GM18507 (cell line): ENCODE measurements at places on chromosomes 4 and X.
A peak's percentile ranks its signal among the peaks of the same experiment; 100 is the strongest.

DNA sequence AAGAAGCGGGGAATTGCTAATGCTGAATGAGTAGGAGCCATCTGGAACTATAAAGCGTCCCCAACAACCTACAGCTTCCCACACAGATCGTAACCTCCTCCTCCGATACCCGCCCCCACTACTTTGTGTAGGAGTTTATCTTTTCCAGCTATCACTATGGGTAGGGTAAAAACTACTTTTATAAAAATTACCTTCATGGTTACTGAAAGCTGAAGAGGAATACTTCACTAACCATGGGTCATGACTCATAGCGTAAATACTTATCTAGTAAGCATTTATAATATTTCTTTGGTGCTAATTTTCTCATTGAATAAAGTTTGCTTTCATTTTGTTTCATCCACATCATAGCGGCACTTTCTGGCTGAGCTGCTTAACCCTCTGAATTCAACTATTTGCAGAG lies 79.4 kb upstream of the TNIP3 start:
- DNase-seq: no peak

DNA sequence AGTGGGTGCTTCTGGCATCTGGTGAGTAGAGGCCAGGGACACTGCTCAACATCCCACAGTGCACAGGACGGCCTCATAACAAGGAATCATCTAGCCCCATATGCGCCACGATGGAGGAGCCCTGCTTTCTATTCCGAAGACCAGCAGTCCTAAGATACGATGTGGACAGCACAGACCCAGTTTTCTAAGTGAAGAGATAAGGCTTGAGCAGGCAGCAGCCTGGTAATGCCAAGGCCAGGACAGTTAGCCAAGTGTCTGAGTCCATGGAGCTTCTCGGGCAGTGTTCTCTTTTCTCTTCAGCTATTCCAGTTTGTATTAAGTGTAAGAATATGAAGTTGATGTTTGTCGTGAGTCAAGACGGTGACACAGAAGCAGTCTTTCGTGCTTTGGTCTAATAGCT lies 112.7 kb downstream of the TBL1X start:
- DNase-seq: no peak

- no peak for DNase-seq
Observed at GRCh38 chr4:2135083-2135482, 76.0 kb downstream of the NAT8L start.

GRCh38 chr4:78308517-78308916 lies 243.1 kb upstream of the ANXA3 start:
- DNase-seq: no peak

DNA sequence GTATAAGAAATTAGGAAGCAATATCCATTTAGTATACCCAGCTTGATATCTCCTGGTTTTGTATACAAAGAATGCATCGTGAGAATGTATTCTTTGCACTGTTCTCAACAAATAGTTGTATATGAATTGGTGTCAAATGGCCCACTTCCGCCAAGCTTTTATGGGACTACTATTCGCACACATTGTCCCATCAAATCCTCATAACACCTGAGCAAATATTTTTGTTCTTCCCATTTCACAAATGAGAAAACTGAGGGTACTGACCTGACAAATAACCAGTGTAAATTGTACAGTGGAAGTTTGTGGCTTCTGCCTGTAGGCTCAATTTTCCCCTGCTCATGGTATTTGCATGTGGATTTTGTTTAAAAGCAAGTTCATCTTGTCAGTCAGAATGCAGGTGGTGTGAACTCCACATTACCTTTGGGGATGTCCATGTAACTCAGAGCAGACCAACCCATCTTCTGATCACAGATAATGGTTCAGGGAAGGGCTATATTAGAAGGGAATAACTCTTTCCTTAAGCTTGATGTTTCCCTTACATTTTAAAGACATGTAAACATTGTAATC lies 51.5 kb upstream of the FAM241A start:
- no peak for DNase-seq

- DNase-seq: no peak
Observed at GRCh38 chr4:60396341-60397049, 803.6 kb upstream of the ADGRL3 start.

- no peak for DNase-seq
Observed at GRCh38 chrX:906586-906985, 276.0 kb downstream of the SHOX start.

- no peak for DNase-seq
Observed at GRCh38 chr4:166309286-166309685, 436.2 kb downstream of the TLL1 start.

DNA sequence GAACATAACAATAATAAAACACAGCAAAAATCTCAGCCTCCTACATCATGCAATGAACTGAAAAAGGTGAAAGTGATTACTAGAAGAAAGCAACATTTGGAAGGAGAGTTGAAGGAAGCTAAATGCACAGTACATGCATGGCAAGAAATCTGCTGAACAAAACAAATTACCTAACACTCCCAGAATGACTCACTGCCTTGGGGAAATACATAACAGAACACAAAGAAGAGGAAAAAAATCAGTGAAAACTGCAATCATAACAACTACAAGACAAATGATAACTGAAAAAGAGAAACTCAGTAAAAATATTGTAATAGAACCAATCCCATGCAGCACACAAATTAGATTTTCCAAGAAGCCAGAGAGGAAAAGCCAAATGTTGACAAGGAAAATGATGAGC lies 1513.2 kb downstream of the ARAP2 start:
- DNase-seq: no peak

GRCh38 chr4:6663596-6664393 lies 23.3 kb downstream of the MRFAP1 start:
- DNase-seq: no peak

- DNase-seq: no peak
Observed at GRCh38 chr4:176592976-176593670, 199.6 kb downstream of the VEGFC start.

- DNase-seq: no peak
Observed at GRCh38 chr4:112085156-112086035, 59.9 kb upstream of the FAM241A start.

DNA sequence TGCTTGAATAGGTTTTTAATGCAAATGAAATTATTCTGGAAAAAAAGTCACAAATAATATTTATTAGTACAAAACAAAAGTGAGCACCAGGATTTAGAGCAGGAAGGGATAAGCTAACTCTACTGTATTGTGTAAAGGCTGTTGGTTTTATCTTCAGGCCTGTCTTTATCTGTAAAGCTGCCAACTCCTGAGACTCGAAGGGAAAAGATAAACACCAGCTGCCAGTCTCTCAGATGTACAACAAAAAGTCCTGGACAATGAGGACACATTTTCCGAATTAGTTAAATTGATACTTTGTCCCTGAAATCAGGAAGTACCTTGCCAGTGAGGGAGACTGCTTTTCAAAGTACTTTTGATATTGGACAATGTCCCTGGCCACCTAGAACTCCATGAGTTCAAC lies 8.8 kb downstream of the DDX60 start:
- no peak for DNase-seq

GRCh38 chr4:5043579-5043978 lies 7.7 kb upstream of the STK32B start:
- DNase-seq: no peak

DNA sequence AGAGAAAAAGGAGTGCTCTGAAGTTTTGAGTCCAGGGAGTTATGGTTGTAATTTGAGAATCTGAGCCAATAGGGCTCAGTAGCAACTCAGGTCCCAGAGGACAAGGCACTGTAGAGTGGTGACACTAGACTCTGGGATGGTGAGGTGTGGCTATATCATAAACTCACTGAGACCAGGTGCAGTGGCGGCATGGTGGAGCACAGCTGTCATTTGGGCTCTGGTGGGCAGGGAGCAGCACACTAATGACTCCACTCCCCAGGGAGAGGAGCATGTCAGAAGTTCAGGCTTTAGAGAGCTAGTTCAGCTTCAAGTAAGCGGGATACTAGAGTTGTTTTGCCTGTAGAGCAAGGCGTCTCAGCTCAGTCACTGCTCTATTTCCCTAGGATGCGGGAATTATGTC lies 165.4 kb upstream of the USP38 start:
- DNase-seq: no peak

- DNase-seq: no peak
Observed at GRCh38 chr4:43560047-43560446, 667.5 kb downstream of the GRXCR1 start.

- DNase-seq: no peak
Observed at GRCh38 chrX:140092121-140092520, 126.8 kb upstream of the CXorf66 start.

DNA sequence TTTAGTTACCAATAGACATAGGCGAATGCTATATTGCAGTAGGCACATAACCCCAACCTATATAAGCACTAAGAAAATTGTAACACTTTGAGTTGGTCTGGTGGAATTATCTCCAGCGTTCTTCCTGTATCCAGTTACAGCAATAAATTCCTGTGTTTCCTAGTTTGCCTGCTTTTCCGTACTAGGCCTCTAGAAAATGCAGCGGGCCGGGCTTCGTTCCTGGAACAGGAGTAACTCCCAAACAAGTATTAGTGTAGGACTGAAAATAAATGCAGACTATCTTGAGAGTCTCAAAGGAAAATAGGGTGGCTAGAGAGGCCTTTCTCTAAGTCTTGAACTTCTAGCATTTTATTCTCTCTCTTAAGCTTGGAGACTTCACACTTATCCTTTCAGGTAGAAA lies 159.8 kb downstream of the OR13H1 start:
- DNase-seq: no peak

- peak; percentile 25 for DNase-seq
Observed at GRCh38 chr4:94595880-94596483, 144.2 kb downstream of the PDLIM5 start.

GRCh38 chr4:6225469-6225868 lies 25.1 kb upstream of the JAKMIP1 start:
- no peak for DNase-seq

DNA sequence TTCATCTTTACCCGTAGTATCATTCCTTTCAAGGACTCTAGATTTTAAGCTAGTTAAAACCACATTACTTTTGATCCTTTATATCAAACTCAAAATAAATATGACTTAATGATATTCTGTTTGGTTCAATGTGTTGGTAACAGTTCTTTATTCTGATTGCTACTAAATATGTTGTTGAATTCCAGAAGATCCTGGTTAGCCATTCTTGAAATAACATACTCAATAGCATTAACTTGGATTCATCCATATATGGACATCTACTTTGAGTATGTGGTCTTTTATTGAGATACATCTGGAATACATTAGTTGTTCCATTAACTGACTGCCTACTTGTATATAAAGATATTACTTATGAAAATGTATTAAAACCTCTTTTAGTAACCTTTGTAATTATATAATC lies 27.5 kb upstream of the PCDH18 start:
- no peak for DNase-seq

DNA sequence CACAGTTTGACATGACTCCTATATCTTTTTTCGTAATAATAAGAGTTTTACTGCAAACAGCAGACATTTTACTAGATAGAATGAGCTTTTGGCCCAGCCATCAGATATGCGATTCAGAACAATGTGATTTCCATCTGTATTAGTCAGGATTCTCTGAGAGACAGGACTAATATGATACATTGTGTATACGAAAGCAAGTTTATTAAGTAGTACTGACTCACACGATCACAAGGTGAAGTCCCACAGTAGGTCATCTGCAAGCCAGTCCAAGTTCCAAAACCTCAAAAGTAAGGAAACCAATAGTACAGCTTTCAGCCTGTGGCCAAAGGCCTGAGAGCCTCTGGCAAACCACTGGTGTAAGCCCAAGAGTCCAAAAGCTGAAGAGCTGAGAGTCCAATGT lies 24.1 kb downstream of the CXCL8 start:
- no peak for DNase-seq

GRCh38 chr4:165634766-165635165 lies 238.3 kb upstream of the TLL1 start:
- no peak for DNase-seq

- no peak for DNase-seq
Observed at GRCh38 chr4:185370268-185370949, 25.3 kb downstream of the LRP2BP start.

DNA sequence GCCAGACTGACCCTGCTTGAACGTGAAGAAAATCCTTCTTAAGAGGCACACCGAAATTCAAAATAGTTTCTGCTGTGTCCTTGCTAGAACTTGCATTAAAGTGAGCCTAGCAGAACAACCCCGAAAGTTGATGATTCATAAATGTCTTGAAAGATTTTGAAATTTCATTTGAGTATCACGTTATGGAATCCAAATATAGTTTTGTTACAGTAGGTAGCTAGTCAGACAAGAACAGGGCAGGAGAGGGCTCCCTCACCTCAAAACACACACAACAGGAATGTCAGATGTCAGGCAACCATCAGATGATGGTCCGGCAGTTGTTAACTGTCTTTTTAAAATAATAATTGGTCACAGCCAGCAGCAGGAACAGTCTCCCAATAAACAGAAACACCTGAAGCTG lies 259.6 kb upstream of the GNPDA2 start:
- no peak for DNase-seq

DNA sequence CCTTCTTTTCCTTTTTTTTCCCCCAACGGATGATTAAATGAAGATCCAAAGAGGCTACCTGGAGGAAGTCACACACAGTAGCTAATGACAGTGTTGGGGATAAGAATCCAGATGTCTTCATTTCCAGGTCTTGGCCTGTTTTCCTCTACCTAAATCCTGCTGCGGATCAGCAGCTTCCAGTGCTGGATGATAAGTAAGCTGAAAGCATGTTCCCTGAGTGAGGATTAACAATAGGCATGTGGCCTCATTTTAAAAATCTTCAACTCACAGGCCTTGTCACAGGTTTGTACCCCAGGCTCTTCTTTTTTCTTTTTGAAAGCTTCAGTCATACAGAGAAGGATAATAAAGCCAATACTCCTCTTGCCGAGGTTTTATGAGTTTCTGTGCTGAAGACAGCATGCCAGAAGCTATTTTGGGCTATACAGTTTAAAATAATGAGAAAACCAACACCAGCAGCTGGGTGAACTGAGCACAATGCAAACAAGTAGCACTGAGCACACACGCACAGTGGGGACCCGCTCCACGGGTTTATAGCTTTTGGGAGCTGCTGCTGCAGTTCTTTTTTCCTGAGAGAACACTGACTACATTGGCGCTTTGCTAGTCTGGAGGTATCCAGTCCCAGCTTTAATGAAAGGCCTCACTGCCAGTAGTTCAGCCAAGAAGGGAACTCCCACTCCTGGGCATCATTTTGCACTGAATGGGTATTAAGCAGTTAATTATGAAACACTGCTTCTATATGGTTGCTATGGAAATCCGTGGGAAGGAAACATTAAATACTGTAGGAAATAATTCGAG lies 184.2 kb upstream of the CTSO start:
- no peak for DNase-seq

DNA sequence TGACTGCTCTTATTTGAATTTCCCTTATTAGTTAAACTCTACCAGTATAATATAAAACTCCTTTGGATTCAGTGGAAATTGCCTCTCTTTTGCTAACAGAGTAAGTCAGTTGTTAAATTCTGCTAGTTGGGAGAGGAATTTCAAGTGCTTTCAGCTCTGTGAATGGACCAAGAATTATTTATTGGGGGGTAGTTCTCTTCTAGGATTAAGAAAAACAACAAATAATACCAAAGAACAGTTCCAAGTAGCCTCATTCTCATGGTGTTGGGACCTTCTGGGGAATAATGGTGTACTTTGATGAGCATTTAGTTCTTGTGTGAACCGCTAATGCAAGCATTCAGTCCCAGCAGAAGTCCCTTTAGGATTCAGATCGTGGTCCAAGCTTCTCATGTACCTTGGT lies 11.6 kb downstream of the SPARCL1 start:
- no peak for DNase-seq
